Liver (tissue), 10 donors: ENCODE measurements at places on chromosomes 12 and 14.

DNA sequence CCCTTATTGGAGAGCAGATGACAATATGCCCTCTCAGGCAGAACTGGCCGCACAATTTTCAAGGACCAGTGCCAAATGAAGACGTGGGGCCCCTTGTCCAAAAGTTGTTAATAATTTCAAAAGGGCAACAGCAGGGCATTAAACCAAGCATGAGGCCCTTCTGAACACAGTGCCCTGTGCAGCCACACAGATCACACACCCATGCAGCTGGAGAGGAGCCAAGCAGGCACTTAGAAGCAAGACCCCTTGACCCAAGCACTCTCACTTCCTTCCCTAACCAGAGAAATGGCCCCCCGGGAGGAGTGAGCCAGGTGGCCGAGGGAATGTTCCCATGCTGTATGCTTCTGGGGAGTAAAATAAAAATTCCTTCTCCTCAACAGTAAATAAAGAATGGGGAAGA is 114.0 kb upstream of the TMPO start:
- DNase-seq, result no peak

DNA sequence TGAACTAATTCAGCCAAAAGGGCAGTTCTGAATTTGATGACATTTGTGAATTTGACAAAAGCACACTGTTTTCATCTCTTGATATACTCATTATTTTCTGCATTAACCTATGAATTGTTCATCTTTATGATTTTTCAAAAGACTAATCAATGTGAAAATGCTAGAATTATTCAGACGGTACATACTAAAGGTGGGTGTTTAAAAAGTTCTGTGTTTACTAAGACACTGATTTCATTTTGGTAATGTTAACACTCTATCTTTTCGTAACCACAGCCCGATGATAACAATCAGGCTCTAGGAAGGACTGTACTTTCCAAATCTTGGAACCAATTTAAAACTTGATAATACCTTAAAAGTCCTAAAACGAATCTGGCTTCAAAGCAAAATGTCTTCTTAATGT is 9.4 kb downstream of the AKAP5 start:
- DNase-seq, result no peak

GRCh38 chr12:6605421-6606330 is 1.5 kb downstream of the CHD4 start:
- DNase-seq, result no peak

DNA sequence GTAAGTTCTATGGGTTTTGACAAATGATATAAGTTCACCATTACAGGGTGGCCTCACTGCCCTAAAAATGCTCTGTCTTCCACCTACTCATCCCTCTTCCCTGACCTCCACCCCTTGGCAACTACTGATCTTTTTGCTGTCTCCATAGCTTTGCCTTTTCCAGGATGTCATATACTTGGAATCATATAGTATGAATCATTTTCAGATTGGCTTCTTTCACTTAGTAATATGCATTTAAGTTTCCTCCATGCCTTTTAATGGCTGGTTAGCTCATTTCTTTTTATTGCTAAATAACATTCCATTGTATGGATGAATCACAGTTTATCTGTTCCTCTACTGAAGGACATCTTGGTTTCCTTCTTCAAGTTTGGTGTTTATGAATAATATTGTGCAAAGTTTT is 14.0 kb upstream of the PEX5 start:
- no peak for DNase-seq

DNA sequence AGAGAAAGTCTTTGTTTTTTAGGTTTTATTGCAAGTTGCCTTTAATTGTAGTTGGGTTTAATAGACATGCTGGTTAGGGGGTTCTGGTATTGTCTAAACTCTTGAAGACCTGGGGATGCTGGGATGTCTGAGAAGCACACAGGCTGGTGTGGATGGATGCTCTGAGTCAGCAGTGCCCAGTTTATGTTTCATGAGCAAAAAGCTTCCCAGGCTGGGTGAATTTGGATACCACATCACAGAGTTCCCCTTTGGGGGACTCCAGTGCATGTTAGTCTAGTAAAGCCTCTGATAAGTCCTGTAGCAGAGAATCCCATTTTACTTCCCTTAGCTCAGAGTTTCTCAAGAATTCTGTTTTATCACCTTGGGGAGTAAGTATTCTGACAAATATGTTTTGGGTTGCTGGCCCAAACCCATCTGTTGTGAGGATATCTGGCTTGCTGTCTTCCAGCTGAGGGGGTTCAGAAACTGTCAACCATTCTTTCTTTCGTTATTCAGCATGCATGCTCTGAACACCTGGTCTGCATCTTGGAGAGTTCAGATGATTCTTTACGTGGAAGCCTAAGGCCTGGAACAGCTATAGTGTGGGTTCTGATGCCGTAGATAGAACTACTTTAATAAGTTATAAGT is 509.1 kb downstream of the VRK1 start:
- no peak for DNase-seq

DNA sequence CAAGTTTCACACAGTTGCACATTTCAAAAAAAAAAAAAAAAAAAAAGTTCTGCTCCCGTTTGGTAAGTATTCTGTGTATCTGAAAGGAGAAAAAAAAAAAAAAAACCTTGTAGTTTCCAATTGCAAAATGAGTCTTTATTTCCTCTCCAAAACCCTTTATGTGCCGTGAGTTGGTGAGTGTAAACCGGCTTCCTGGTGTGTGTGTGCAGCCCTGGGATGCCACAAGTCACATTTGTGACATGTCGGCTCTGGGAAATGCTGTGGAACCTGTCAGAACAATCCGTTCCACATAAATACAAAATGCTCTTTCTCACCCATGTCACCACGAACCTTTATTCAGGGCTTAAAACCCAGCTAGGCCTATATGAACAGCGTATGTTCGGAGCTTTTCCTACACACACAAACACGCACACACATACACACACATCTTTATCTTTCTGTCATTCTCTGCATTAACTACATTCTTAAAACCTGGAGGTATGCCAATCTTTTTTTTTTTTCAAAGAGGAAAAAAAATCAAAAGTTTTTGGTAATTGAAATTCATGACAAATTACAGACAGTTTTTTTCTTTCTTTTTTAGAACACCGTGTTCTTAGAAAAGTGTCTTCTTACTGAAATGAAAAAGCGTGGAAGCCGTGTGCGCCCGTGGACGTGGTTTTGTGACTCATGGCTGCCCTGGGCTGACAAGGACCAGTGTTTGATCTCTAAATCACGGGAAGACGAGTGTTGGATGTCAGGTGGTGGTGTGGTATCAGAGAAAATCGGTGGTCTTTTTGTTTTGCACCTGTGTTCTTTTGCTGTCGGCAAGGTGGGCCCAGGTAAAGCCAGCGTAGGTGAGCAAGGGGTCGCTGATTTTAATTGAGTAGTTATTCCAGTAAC is 612.0 kb downstream of the VRK1 start:
- no peak for DNase-seq

DNA sequence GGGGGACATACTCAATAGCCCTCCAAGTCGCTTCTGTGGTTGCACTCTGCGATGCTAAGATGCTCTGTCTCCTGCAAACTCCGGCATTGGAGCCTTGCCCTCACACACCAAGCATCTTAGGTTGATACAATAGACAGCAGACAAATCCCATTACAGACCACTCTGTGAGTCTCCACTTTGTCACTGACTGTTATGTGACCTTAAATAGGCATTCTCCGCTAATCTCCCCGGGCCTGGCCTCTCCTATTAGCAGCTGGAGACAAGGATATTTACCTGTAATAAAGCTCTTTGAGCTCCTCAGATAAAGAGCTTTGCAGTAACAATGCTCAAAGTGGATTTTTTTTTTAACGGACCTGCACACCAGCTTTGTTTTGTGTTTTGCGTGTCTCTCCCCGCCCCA is 479.7 kb upstream of the TBX3 start:
- no peak for DNase-seq

GRCh38 chr12:4649358-4649661 is 396 bp downstream of the NDUFA9 start:
- DNase-seq, result no peak

GRCh38 chr12:88539893-88540292 is 40.4 kb downstream of the KITLG start:
- no peak for DNase-seq

DNA sequence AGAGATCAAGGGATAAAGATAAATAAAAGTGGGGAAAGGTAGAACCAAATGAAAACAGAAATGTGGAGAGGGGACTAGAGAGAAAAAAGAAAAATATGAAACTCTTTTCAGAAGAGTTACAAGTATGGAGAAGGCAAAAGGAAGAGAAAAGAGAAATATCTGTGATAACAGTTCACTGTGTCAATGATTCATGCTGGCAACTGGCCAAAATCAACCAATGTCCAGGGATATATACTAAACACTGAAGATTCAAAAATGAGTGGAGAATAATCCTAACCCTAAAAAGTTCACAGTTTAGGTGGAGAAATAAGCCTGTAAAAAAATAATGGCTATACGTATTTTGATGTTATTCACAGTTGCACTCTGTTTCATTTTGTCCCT is 372.3 kb upstream of the KITLG start:
- DNase-seq, result no peak

DNA sequence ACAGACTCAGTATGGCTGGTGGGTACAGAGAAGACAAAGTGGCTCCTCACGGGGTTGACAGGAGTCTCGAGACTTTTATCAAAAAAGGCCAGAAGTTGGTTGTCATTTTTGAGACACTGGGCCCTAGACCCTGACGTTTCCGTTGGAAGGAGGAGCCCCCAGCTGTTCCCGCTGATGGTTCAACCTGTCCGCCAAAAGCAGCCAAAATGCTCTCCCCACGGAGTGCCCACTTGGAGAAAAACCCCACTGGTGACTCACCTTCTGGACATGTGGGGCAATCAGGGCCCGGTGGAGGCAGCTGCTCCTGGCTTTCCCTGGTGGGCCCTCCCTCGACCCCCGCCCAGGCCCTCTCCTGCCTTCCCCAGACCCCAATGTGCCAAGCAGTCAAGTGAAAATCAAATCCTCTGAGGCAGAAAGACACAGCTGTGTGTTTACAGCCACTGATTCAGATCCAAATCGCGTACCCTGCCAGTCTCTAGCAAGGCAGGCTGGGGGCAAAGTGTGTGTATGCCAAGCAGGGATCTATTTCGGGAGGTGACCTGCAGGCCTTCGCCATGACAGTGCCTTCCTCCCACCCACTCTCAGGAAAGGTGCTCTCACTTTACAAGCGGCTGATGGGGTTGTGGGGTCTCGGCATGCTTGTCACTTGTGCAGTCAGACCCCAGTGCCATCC is 347.4 kb downstream of the DPF3 start:
- DNase-seq, result no peak

GRCh38 chr12:12803186-12803585 is 10.0 kb upstream of the DDX47 start:
- no peak for DNase-seq

GRCh38 chr12:120109570-120110267 is 6.8 kb downstream of the RAB35 start:
- DNase-seq, result no peak

DNA sequence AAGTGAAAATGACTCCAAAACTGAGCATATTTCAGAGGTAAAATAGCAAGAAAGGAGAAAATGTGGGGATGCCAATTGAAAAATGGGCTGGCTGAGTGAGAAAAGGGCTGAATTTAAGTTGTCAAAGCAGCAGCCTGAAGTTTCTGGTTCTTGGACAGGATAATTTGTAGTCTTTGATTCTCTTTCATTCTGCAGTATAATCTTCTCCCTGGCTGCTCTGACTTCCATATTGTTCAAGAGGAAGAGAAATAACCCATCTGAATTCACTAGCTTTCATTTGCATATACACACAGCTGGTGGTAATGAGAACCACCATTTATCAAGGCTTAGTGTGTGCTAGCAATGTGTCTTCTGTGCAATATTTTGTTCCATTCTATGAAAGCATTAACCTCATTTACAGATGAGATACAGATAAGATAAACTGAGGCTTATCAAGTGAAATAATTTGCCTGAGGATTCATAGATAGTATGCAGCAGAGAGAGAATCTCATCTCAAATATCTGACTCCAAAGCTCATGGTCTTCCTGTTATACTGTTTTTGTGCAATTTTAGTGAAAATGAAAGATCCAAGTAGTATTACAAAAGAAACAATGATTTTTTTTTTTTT is 184.2 kb downstream of the TMTC2 start:
- no peak for DNase-seq

- DNase-seq, result no peak
Observed at GRCh38 chr12:9794484-9795093, 32.7 kb upstream of the KLRF1 start.

- no peak for DNase-seq
Observed at GRCh38 chr12:105351523-105351922, 21.0 kb downstream of the C12orf75 start.

DNA sequence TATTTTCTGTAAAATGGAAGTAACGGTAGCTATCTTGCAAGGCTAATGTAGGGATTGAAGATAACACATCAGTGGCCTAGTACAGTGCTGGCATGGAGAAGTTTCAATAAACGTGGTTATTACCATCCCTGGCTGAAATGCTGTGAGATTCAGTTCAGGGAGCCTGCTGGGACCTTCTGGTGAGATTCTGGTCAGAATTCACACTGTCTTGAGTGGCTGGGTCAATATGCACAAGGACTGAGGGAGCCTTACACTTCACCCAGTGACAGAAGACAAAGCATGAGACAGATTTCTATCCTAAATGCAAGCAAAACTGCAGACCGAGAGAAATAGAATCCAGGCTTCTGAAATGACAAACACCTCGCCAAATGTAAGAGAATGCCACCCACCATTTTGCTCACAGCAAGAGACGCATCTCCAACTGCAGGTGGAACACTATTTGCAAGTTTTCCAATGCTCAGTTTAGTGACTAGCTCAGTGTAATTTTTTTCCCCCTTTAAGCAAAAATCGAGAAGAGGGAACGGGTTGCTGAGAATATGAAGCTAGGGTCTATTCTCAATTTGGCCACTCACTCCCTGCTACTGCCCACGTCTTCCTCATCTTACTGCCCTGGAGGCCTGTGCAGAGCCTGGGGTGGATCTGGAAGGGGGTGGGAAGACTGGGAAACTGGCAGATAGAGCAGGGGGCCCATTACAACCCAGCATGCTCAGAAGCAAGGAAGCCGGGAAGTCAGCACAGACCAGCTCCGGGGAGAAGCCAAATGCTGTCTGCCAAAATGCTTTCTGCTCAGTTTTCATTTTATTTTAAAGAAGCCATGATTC is 201.3 kb downstream of the TTC7B start:
- no peak for DNase-seq

DNA sequence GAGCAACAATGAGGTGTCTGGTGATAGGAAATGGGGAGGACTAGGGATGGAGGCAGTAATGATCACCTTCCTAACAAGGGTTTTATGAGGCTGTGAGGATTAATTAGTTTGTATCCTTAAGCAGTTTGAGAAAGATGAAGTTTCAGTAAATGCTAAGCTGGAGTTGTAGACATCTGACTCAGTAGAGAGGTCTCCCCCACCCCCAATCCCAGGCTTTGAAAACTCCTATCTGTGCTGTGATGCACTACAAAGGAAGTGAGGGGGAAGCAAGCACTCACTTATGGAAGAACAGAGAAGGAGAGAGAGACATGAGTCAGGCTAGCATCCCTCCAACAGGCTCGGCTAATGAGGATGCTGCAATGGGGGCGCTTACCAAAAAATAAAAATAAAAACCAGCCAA is 5.5 kb upstream of the BCL11B start:
- no peak for DNase-seq

- no peak for DNase-seq
Observed at GRCh38 chr14:86770186-86770585, 1222.8 kb downstream of the GALC start.
